Prostate gland (tissue), 2 donors: ENCODE measurements at places on chromosomes 5 and 9. TPM values are rescaled to one million over a fixed set of nuclear protein-coding genes. Genes with fewer than 3 reads are reported as not detected.

MRRF gene
- total RNA-seq, result 21.1 TPM

RMI1 gene
- 18.1 TPM for total RNA-seq

- H3K27ac ChIP-seq, result no peak overlapping the region
- no peaks in the 10 kb centered on the region for H3K36me3 ChIP-seq
- no peaks in the 10 kb centered on the region for H3K4me1 ChIP-seq
- no peak overlapping the region for H3K4me3 ChIP-seq
- DNase-seq, result no peak
These were observed 30.8 kb downstream of the ALDH1A1 start for GRCh38 chr9:72921888-72922654.

DNA sequence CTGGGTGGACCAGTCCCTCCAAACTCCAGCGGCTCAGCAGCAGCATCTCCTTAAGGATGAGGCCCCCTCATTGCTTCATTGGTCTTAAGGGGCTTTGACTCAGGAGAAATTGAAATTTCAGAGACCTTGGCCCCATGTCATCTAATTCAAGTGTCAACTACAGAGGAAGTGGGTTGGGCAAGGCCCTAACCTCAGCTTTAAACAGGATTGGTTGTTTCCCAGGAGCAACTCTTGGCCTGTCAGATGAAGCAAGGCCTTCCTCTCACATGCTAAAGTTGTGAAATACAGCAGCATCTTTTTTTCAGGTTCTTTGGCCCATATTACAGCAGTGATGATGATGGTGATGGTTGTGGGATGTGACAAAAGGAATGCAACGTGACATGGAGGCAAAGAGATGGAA lies 348.3 kb downstream of the ICE1 start:
- no peaks in the 10 kb centered on the region for H3K36me3 ChIP-seq
- no peak overlapping the region for H3K27ac ChIP-seq
- no peak overlapping the region for H3K4me3 ChIP-seq

PHF24 gene
- total RNA-seq, result 111 TPM

DNA sequence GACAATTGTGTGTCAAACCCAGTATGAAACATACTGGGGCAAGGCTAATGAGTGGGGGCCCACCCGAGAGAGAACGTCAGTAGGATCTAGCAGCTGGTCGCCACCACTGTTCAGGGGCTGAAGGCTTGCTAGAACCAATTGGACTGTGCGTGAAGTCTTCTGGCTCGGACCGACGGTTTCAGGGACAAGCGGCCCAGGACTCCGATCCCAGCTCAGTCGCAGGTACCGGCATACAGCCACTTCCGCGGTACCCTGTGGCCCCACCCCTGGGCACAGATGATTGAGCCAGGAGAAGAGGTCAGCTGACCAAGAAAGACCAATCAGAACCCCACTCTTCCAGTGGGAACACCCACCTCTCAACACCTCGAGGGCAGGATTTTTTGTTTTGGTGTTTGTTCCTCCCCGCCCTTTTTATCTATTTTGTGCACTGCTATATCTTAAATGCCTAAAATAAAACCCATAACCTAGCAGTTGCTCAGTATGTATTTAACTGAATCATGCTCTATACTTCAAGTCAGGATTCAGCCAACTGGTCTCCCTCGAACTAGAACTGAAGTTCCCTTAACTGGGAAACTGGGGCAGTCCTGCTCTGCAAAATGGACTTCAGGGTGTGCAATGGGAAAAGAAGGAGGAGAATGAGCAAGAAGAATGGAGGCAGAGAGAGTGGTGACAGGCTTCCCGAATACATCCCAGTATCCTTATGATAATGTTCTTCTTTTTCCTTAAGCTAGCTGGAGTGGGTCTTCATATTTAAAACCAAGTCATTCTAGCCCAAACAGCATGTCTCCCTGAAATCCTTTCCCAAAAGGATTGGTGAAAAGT lies 21.1 kb upstream of the CPEB4 start:
- H3K36me3 ChIP-seq, result no peaks in the 10 kb centered on the region
- no peaks in the 10 kb centered on the region for H3K27me3 ChIP-seq
- H3K4me1 ChIP-seq, result peaks cover 5% of the 10 kb centered on the region
- peak overlapping the region; percentile 76 for H3K27ac ChIP-seq
- H3K4me3 ChIP-seq, result no peak overlapping the region
- DNase-seq, result no peak

S100Z gene
- total RNA-seq, result not detected

- no peak overlapping the region for H3K27ac ChIP-seq
- peak; percentile 35 for DNase-seq
- H3K27me3 ChIP-seq, result no peaks in the 10 kb centered on the region
- H3K36me3 ChIP-seq, result no peaks in the 10 kb centered on the region
These were observed 69.4 kb downstream of the MSX2 start for GRCh38 chr5:174793684-174794328.

- no peak for DNase-seq
- no peak overlapping the region for H3K4me3 ChIP-seq
- H3K36me3 ChIP-seq, result no peaks in the 10 kb centered on the region
These were observed 232.3 kb upstream of the PAPPA start for GRCh38 chr9:115921301-115921700.

DNA sequence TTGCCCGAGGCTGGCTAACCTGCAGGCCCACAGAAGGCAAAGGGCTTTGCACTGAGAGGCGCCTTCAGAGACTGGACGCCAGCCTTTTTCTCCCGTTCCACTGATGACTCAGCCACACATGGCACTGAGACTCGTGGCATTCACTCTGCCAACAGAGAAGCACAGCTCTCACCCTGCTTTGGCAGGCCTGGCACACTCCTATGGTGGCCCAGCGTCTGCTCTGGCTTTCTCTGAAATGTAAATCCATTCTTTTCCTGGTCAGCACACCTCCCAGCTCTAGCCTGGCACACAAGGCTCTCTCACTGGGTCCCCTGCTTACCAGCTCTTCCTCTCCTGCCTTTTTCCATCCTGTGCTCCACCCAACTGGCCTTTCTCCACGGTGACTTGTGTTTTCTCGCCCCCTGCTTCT lies 5.9 kb upstream of the MELK start:
- peak; percentile 66 for DNase-seq
- no peak overlapping the region for H3K27ac ChIP-seq
- H3K4me1 ChIP-seq, result no peaks in the 10 kb centered on the region
- H3K36me3 ChIP-seq, result no peaks in the 10 kb centered on the region

GRCh38 chr5:141757402-141757801 lies 75.4 kb upstream of the ARAP3 start:
- H3K27ac ChIP-seq, result no peak overlapping the region
- no peak overlapping the region for H3K4me3 ChIP-seq
- H3K4me1 ChIP-seq, result no peaks in the 10 kb centered on the region
- H3K27me3 ChIP-seq, result peaks cover 9% of the 10 kb centered on the region
- no peaks in the 10 kb centered on the region for H3K36me3 ChIP-seq

FSD1L gene
- 1.6 TPM for total RNA-seq

DNA sequence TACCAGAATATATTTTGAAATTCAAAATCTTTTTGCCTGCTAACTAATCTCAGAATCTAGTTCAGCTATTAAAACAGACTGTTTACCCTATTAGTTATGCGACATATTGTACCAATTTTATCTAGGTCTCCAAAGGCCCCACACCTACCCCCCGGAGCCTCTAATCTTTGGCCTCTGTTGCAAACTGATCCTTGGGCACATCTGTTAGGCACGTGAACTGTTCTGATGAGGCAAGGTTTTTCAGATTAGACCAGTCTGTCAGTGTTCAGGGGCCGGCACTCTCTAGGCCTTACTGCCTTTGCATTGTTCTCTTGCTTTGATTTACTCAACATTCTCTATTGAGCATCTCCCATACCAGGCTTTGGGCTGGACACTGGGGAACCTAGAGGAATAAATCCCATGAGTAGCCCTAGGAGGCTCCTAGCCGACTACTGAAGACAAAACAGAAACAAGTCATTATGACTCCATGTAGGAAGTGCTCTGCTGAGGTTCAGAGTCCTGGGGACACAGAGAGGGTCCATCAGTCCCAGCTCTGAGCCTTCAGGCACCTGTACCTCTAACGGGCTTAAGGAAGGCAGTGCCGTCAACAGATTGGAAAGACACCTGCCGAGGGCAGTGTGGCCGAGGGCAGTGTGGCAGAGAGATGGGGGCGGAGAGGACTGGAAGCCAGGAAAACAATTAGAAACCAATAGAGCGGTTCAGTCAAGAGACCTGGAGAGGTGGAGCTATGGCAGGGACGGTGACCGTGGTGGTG lies 245.1 kb downstream of the AOPEP start:
- no peak for DNase-seq
- H3K4me1 ChIP-seq, result no peaks in the 10 kb centered on the region
- no peak overlapping the region for H3K27ac ChIP-seq
- no peaks in the 10 kb centered on the region for H3K27me3 ChIP-seq
- H3K36me3 ChIP-seq, result no peaks in the 10 kb centered on the region

- DNase-seq, result no peak
- H3K4me1 ChIP-seq, result no peaks in the 10 kb centered on the region
- no peaks in the 10 kb centered on the region for H3K36me3 ChIP-seq
- H3K27me3 ChIP-seq, result no peaks in the 10 kb centered on the region
- no peak overlapping the region for H3K4me3 ChIP-seq
- H3K27ac ChIP-seq, result no peak overlapping the region
These were observed 23.3 kb downstream of the SPZ1 start for GRCh38 chr5:80343067-80343466.

DNA sequence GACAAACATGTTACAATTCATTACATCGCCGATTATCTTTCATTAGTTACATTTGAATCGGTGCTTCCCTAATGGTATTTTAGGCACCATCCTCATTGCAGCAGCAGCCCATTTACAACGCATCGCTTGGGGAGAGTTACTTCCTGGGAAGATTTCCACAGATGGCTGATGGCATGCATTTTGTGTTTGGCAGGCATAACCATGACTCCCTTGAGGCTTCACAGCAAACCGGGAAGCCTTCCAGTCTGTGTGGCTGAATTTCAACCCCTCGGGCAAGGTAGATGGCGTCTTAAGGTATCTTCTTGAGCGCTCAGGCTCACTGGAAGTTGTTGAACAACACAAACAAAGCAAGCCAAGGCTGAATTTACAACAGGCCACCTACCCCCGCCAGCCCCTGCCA lies 1.6 kb upstream of the DNAH5 start:
- no peaks in the 10 kb centered on the region for H3K4me1 ChIP-seq
- peak; percentile 78 for DNase-seq
- no peak overlapping the region for H3K27ac ChIP-seq

GRCh38 chr5:167631191-167631590 lies 660.3 kb upstream of the WWC1 start:
- no peak overlapping the region for H3K4me3 ChIP-seq
- H3K4me1 ChIP-seq, result no peaks in the 10 kb centered on the region
- no peak overlapping the region for H3K27ac ChIP-seq
- H3K36me3 ChIP-seq, result no peaks in the 10 kb centered on the region
- H3K27me3 ChIP-seq, result no peaks in the 10 kb centered on the region

DNA sequence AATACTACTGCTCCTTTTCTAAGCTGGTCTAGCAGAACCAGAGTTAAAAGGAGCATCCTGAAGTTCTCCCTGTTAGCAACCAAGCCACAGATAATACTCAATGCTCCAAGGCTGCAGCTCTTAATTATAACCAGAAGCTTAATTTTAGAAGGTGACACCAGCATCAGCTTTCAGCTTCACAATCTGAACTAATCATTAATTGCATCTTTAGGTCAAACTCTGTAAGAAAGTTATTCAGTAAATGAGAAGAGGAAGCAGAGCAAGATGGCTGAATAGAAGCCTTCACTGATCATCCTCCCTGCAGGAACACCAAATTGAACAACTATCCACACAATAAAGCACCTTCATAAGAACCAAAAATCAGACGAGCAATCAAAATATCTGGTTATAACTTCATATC lies 38.5 kb downstream of the APBA1 start:
- H3K4me1 ChIP-seq, result no peaks in the 10 kb centered on the region
- no peak for DNase-seq
- H3K4me3 ChIP-seq, result no peak overlapping the region

DNA sequence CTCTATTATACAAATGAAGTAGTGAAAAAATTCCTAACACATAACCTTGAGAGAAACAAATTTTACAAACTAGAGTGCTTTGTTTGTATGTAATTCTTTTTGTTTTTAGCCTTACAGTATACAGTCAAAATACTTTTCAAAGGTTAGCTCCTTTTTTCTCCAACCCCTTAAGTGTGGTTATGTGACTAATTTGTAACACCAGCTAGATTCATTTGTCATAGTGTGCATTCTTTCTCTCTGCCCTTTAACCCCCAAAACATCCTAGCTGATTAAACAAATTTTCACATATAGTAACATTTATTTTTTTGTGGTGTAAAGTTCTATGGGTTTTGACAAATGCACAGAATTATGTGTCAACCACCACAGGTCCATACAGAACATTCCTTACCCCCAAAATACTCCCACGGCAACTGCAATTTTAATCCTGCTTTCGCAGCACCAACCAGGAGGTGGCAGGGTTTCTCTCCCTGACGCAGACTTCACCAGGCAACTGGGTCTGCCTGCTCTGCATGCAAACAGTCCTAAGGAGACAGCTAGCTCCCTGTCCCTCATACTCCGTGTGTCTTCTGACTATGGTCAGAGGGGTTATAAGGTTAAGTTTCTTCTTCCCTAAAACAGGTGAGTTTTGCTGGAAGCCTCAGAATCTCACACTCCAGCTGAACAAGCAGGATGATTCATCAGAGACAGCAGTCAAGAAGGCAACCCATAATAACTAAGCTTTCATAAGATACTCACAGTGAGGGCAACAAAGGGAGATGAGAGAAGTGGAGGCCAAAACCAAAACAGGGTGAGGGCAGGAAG lies 44.5 kb upstream of the NR5A1 start:
- peak; percentile 34 for DNase-seq
- no peaks in the 10 kb centered on the region for H3K4me1 ChIP-seq
- no peak overlapping the region for H3K27ac ChIP-seq
- no peaks in the 10 kb centered on the region for H3K36me3 ChIP-seq

GRCh38 chr9:109010746-109011145 lies 2.6 kb downstream of the CTNNAL1 start:
- no peak overlapping the region for H3K27ac ChIP-seq
- no peaks in the 10 kb centered on the region for H3K27me3 ChIP-seq
- H3K4me3 ChIP-seq, result no peak overlapping the region
- DNase-seq, result no peak
- H3K36me3 ChIP-seq, result no peaks in the 10 kb centered on the region

IFNB1 gene
- total RNA-seq, result not detected

- H3K4me3 ChIP-seq, result no peak overlapping the region
- no peak overlapping the region for H3K27ac ChIP-seq
- DNase-seq, result no peak
- no peaks in the 10 kb centered on the region for H3K4me1 ChIP-seq
- no peaks in the 10 kb centered on the region for H3K36me3 ChIP-seq
These were observed 187.1 kb upstream of the WWC1 start for GRCh38 chr5:168104350-168104749.

C9orf57 gene
- total RNA-seq, result not detected

IL5 gene
- not detected for total RNA-seq

DNA sequence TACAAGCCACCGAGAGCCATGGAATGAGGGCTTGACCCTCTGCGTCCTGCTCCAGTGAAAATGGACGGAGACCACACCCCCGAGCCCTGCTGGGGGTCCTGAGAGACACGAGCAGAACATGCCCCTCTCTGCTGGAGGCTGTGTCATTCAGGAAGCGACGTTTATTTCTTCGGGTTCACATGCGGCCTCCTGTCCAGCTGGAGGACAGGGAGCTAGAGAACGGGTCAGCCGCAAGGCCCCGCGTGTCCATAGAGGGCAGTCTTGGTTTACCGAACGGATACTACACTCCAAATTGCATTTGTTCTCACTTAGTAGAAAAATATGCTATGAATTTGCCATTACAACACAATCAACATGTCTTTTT lies 36.1 kb downstream of the MRPL36 start:
- peaks cover 3% of the 10 kb centered on the region for H3K4me1 ChIP-seq
- no peaks in the 10 kb centered on the region for H3K27me3 ChIP-seq
- no peaks in the 10 kb centered on the region for H3K36me3 ChIP-seq

GRCh38 chr9:6098431-6098830 lies 83.0 kb upstream of the RANBP6 start:
- DNase-seq, result no peak
- no peaks in the 10 kb centered on the region for H3K36me3 ChIP-seq
- no peaks in the 10 kb centered on the region for H3K4me1 ChIP-seq

DNAH5 gene
- total RNA-seq, result 6.8 TPM

NOXA1 gene
- total RNA-seq, result 17.1 TPM
